ENCODE measurements at places on chromosomes 2 and 18. TPM values are rescaled to one million over a fixed set of nuclear protein-coding genes. Genes with fewer than 3 reads are reported as not detected.

Gene CCDC68
- total RNA-seq: 17.3 TPM

Gene NPHP1
- 1.9 TPM for total RNA-seq

- H3K27me3 ChIP-seq: no peaks in the 10 kb centered on the region
- DNase-seq: no peak
- no peak overlapping the region for H3K27ac ChIP-seq
- no peak overlapping the region for H3K4me3 ChIP-seq
- peaks cover 18% of the 10 kb centered on the region for H3K4me1 ChIP-seq
- H3K36me3 ChIP-seq: no peaks in the 10 kb centered on the region
Observed at GRCh38 chr2:84483320-84483719, 24.2 kb upstream of the SUCLG1 start.

Gene SRD5A2
- 12.0 TPM for total RNA-seq

GRCh38 chr2:222891890-222892289 lies 31.1 kb downstream of the ACSL3 start:
- peaks cover 3% of the 10 kb centered on the region for H3K4me1 ChIP-seq
- no peak overlapping the region for H3K4me3 ChIP-seq
- H3K27ac ChIP-seq: peak overlapping the region; percentile 26
- no peaks in the 10 kb centered on the region for H3K36me3 ChIP-seq
- no peak for DNase-seq

Gene SERPINB13
- not detected for total RNA-seq

- no peaks in the 10 kb centered on the region for H3K4me1 ChIP-seq
- H3K27me3 ChIP-seq: no peaks in the 10 kb centered on the region
- DNase-seq: no peak
- H3K36me3 ChIP-seq: no peaks in the 10 kb centered on the region
Observed at GRCh38 chr2:16871411-16871810, 205.8 kb upstream of the CYRIA start.

GRCh38 chr2:241065355-241065803 lies 36.7 kb downstream of the MTERF4 start:
- no peaks in the 10 kb centered on the region for H3K27me3 ChIP-seq
- H3K27ac ChIP-seq: no peak overlapping the region
- H3K4me1 ChIP-seq: no peaks in the 10 kb centered on the region
- H3K36me3 ChIP-seq: no peaks in the 10 kb centered on the region
- DNase-seq: no peak
- no peak overlapping the region for H3K4me3 ChIP-seq

All from right lobe of liver (tissue), 6 donors.